Suppressor macrophage treated with lipopolysaccharide for 4 hours (primary cell): ENCODE measurements at places on chromosomes 6 and 20.

DNA sequence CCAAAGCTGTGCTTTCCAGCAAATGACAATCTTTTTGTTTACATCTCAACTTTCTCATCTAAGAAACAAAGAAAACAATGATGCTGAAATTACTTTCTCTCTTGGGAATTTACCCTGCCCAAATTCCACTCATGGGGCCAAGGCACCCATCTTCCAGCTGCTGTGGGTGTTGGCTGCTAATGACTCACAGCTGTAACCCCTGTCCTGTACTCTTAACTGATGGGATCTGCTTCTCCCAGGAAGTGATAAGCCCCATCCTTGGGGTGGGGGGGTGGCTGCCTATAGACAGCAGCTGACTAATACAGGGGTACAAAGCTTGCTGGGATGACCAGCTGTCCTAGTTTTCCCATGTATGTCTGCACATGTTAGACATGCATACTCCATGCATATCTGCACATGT lies 938.6 kb downstream of the C6orf118 start:
- no peak for DNase-seq

DNA sequence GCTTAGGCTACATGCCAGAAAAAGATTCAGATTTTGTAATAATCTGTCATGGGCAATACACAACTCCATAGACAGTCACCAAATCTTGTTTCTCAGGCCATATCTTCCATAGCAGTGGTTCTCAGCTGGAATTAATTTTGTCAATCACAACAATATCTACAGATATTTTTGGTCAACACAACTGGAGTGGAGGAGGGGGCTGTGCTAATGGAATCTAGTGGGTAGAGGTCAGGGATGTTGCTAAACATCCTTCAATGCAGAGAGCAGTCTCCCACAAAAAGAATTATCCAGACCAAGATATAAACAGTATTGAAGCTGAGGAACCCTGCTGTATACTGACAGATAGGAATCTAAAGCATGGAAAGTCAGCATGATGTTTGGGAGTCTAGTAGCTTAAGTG lies 174.6 kb downstream of the UBE3D start:
- DNase-seq: no peak

DNA sequence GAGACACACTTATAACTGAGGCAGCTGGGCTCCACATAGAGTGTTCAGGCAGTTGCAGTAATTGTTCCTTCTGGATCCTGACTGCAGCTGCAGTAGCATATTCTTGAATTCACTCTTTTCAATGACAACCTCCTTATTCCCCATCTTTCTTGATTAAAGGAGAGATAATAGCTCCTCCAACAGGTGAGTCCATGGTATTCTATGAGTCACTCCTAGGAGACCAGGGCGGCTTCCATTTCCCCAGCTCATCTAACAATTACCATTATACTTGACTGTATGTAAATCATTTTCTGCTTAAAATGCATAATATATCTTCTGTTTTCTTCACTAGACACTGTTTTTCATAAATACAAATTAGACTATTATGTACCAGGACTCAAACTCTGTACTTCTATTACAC lies 62.4 kb downstream of the TENT5A start:
- DNase-seq: no peak

DNA sequence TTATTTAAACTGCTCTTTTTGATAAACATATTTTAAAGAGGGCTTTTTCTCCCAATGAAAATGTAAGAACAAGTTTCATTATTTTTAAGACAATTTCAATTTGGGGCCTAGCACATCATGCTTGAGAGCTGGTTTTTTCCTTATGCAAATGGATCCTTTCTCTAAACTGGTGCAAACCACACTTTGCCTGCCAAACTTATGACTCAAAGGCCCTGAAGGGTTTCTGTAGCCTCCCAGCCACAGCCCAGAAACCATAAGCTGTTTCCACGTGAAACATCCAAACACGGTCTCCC lies 451 bp upstream of the HSF2 start:
- DNase-seq: no peak

GRCh38 chr6:8589941-8590729 lies 154.8 kb upstream of the SLC35B3 start:
- no peak for DNase-seq

- no peak for DNase-seq
Observed at GRCh38 chr20:41027872-41028358, 707 bp upstream of the TOP1 start.

DNA sequence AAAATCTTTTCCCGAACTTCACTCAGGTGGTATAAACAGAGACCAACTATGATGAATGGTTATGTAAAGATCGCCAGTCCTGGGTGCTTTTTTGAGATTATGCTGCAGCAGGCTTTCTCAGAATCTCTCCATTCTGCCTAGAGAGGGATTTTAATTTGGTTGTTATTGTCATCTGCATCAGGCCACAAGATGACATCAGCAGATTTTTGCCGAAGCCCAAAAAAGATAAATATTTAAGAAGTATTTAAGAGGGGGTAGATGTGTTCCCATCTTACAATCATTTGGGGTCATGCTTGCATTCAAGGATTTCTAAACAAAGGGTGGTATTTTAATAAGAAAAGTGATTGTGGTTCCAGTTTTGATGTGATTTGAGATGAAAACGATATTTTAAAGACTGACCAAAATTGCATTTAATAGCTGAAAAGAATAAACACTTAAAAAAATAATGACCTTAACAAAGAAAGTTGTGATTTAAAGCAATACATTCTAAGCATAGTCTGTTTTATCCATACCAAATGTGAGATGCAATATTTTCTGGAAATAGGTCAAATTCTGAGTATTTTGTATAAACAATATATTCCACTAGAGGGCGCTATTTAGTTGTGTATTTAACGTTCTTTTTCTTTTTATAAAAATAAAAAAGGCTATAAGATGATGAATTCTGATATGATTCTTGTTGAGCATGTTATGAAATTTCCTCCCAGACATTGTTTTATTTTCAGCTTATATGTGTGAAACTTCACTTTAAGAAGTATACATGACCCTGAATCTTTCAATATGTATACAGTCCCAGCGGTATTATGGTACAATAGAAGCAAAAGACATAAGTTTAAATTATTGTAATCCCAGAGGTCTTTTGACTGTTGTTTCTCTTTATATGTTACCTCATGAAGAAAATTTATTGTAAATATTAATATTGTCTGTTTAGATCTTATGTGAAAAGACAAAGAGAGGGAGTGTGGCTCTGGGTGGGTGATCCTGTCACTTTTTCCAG lies 51.0 kb upstream of the ZFP64 start:
- peak; percentile 67 for DNase-seq

GRCh38 chr6:111661541-111662061 lies 55.9 kb upstream of the TRAF3IP2 start:
- DNase-seq: no peak

DNA sequence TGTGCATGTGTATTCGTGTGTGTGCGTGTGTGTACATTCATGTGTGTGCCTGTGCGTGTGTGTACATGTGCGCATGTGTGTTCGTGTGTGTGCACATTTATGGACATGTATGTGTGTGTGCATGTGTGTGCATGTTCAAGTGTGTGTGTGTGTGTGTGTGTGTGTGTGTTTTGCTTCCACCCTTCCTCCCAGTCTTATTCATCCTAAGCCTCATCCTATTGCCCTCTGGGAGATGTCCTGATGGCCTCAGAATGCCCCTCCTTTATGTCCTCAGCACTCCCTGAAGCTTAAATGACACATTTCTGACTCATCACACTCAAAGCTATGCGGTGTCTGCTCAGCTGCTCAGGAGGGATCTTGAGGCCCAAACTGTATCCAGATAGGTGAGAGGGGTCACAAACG lies 76.6 kb upstream of the CCDC167 start:
- DNase-seq: peak; percentile 55

DNA sequence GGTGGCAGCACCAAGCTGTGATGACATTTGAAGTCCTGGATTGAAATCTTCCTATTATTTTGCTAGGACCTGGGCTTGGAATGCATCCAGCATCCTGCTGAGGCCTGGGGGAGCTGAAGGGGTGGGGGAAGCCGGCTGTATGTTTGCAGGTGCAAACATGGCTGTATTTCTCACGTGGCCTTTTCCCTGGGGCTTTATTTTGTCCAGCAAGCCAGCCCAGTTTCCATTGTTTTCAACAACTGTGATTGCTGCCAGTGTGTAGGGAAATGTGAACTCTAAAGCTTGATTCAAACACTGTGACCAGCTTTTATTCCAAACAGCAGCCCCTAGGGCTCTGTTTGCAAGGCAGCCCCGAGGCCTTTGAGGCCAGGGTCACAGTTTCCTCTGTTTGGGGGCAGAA lies 683.0 kb downstream of the DHX35 start:
- DNase-seq: no peak

DNA sequence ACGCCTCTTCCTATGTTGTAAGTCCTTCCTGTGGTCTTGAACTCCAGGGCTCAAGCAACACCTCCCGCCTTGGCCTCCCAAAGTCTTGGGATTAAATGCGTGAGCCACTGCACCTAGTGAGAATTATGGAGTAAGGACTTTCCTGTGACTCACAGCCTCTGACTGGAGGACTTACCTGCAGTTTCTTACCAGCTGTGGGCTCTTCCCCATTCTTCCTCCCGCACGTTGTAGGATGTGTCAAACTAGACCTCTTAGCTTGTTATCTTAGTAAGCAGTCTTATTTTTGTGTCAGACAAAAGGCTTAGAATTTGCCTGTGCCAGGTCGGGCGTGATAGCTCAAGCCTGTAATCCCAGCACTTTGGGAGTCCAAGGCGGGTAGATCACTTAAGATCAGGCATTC lies 30.9 kb downstream of the BAK1 start:
- DNase-seq: no peak

- no peak for DNase-seq
Observed at GRCh38 chr6:152091851-152092341, 284.4 kb downstream of the ESR1 start.

- no peak for DNase-seq
Observed at GRCh38 chr20:28562510-28562898, 2695.0 kb upstream of the DEFB115 start.

DNA sequence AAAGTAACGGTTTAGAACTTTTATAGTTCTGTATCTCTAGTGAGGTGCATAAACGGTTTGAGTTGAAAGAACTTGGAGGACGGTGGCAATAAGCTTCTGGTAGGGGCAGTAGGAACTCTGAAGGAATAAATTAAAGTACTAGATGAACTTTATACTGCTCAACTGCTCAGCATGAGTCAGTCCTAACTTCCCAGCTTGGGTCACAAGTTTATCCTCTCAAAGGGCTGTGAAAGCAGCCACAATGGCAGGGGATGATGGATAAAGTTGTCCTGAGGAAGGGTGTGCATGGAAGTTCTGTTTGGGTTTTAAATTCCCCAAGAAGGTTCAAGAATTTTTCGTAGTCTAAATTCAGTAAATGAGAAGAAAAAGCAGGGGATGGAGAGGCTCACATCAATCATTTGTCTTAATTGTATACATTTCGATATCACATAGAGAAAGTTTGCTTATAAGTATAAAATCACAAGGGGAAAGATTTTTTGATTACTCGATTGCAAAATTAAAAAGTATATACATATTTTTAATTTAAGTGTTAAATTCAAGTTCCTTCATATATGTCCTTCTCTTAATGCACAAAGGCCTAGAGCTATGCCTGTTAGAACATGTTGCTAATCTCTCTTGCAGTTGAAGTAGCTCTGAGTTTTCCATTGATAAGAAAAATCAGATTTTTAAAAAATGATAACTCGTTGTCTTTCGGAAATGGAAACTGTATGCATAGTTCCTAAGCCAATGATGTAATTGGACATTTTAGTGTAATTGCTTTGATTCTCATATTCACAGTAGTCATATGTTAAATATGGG lies 55.3 kb upstream of the JAG1 start:
- no peak for DNase-seq

- DNase-seq: no peak
Observed at GRCh38 chr6:116666869-116667268, 1.7 kb downstream of the ZUP1 start.

DNA sequence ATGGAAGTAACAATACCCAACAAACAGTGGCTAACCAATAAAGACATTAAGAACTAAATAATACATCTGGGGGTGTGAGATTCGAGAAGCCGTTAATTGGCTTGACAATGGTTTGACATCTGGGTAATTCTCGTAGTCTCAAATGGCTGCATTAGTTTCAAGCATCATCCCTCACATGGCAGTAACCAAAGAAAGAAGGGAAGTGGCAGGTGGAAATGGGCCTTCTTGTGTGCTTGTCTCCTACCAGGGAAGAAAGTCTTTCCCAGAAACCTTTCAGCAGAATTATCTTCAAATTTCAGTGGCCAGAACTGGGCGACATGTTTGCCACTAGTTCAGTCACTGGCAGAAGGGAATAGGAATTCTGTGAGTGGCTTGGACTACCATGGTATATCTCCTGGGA lies 10.4 kb downstream of the STK4 start:
- no peak for DNase-seq

DNA sequence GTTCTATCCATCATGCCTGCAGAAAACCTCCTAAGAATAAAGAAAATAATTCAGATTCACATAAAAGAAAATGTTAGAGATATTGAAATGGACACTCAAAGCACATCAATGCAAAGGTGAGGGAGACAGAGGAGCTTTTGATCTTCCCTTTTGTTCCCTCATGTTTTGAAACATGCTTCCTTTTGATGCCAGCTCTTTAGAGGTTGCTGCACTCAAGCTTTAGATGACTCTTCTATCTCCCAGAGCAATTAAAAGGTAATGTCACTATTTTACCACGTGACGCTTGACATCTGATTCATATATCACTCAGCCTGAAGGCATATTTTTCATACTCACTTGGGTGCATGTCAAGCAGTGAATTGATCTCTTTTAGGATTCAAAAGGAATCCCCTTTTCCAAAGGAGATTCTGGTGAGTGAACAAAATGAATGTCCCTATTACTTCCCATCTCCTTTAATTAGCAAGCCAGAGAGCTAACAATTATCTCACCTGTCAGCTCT lies 1026.7 kb downstream of the KIF16B start:
- no peak for DNase-seq

DNA sequence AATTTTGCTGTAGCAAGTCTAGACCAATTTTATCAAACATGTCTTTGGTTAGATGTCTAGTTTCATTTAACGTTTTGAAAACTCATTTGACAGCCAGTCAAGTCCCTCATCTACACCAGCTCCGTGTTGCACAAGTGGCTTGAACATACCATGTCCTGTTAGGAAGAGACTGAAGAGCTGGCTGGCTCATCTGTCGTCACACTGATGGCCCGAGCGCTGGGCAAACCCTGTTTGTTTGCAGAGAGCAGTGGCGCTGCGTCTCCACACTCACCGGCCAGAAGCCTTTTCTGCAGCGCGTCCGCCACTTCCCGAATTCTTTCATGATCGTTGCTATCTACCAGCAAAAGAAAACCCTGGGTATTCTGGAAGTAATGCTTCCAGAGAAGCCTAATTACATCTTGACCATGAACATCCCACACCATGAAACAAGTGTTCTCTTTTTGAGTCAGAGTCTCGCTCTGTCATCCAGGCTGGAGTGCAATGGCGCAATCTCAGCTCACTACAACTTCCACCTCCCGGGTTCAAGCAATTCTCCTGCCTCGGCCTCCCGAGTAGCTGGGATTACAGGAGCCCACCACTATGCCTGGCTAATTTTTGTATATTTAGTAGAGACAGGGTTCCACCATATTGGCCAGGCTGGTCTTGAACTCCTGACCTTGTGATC lies 10.7 kb upstream of the TCFL5 start:
- peak; percentile 32 for DNase-seq

- no peak for DNase-seq
Observed at GRCh38 chr6:47483853-47484546, 6.4 kb downstream of the CD2AP start.

- no peak for DNase-seq
Observed at GRCh38 chr6:52527436-52527835, 49.4 kb downstream of the TRAM2 start.
